GM06990 (cell line): ENCODE measurements at places on chromosomes 4 and X.

- DNase-seq: no peak
Measured at GRCh38 chr4:119068529-119068962, 67.1 kb upstream of the MYOZ2 start.

GRCh38 chr4:176377780-176378179, 58.0 kb downstream of the SPCS3 start:
- DNase-seq: peak; percentile 25

DNA sequence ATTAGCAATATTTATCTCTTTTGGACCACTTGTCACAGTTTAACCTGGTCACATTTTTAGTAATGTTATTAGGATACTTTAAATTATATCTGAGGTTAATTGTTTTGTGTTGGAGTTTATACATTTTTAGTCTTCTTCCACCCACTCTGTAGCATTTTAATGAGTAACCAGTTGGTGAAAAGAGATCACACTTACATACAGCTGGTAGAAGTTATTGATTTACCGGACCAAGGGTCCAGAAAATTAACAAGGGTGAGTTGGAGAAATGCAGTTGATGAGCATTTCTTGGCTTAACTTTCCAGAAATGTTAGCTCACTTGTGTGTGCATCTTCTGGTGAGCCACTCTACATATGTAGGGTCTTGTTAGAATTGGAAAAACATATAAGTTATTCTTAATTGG, 219.6 kb downstream of the GRXCR1 start:
- DNase-seq: no peak

DNA sequence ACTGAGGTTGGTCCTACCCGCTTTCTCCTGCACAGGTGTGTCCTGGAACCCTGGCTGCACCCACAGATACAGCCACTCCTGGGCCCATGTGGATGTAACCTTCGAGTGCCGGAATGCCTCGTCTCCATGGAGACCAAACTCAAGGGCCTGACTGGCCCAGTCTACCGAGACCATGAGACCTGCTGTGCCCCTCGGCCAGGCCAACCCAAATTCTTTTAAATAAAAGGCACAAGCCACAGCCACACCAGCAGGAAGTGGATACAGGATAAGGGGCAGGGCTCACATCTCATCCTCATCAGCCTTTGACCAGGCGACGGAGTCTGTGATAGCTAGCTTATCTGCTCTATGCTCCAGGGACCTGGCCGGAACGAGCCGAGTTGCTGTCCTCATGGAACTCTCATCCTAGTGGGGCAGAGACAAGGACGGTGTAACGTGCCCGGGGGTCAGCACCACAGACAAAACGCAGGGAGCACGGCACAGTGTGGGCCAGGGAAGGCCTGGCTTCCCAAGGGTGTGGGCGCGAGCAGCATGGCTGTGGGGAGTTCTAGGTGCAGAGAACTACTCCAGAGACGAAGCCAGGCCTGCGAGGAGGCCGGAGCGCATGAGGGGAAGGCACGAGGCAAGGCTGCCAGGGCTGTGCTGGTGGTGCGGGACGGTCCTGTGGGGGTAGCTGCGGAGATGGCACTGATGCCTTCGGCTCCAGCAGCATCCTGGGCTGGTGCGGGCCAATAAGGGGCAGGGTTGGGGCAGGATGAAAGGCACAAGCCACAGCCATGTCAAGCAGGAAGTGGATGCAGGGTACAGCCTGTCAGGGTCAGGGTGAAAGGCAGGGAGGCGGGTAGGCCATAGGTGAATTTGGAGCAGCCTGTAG, 22.7 kb downstream of the NOP14 start:
- DNase-seq: no peak

- no peak for DNase-seq
Measured at GRCh38 chr4:126937846-126938422, 694.8 kb upstream of the INTU start.

- DNase-seq: no peak
Measured at GRCh38 chrX:133185938-133186337, 32.2 kb downstream of the TFDP3 start.

GRCh38 chr4:41541687-41542094, 3.7 kb downstream of the LIMCH1 start:
- DNase-seq: no peak

DNA sequence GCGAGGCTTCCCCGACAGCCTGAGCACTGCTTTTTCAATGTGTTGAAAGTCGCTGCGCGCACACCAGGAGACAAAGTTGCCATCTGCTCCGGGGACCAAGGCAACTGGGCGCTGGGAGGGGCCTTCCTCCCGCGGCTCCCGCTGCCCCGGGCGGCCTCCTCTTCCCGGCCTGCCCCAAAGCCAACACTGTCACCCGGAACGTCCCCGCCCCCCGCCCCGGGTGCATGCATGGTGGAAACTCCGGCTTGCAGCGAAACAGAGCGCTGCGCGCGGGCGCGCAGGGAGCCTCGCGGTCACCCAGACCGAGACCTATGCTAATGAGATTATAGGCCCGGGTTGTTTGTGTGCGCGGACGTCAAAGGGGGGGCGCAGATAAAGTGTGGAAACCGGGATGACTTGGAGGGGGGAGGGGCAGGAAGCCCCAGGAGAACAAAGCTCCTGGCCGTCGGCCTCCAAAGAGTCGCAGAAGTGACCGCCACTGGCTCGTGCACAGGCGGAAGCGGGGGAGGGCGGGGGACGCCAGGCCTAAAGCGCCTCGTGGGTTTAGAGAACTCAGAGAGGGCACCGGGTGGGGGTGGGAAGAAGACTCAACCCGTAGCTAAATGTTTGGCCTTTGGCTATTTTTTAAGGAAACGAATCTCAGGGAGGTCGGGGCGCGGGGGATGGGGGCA, 88.8 kb downstream of the BCOR start:
- DNase-seq: no peak

DNA sequence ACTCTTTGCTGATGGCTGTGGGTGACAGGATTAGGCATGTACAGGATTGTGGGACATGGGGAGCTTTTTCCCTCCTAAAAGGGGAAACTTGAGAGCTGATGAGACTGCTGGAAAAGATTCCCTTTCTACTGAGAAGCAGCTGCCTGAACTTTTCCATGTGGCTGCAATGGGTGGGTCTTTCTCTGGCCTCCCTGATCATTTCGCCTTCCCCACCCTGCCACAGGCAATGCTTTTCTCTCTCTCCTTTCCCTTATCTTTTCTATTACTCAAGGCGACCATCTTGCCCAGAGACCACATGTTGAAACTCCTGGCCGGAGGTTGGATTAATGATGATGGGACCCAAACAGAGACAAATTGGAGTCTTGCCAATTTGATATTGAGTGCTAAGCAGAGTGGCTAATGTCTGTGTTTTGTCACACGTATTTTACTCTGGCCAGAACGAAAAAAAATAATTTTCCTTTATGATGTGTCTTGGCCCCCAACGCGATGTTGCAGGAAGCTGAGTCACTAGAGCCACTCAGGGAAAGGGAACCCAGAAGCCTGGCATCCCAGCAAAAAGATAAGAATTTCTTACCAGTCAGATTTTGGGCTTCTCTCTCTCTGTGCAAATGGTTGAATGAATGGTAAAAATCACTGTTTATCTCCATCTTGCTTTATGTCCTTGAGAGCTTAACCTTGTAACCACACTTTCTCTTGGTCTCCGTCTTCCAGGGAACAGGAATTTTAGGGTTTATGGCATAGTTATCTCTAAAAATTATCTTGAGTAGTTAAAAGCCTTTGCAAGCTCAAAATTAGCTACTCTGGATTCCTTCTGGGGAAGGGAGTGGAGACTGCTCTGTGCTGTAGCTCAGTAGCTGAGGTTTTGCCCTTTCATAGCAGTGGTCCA, 19.4 kb upstream of the ATP8A1 start:
- DNase-seq: no peak

DNA sequence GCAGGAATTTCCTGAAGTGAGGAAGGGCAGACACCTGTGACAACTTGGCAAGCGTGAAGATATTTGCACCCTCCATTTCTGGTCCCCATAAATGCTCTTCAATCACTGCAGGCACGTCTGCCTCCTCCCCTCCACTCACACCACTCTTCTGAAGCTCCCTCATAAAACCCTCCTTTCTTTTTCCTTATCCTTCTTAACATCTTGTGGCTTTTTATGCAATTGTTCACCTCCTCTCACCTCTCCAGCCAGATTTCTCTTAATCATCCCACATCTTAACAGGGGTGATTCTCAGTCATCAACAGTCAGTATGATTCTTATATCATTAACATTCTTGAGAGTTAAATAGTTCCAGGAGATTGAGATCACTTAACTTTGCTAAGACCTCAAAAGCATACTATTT, 277.4 kb downstream of the SPRY1 start:
- DNase-seq: no peak

GRCh38 chr4:96183611-96184010, 343.7 kb downstream of the PDHA2 start:
- DNase-seq: no peak

GRCh38 chr4:137082061-137082460, 450.2 kb downstream of the PCDH18 start:
- DNase-seq: no peak

- DNase-seq: no peak
Measured at GRCh38 chrX:6909396-6909795, 238.1 kb upstream of the STS start.

GRCh38 chr4:148565801-148566200, 123.6 kb upstream of the NR3C2 start:
- DNase-seq: no peak

DNA sequence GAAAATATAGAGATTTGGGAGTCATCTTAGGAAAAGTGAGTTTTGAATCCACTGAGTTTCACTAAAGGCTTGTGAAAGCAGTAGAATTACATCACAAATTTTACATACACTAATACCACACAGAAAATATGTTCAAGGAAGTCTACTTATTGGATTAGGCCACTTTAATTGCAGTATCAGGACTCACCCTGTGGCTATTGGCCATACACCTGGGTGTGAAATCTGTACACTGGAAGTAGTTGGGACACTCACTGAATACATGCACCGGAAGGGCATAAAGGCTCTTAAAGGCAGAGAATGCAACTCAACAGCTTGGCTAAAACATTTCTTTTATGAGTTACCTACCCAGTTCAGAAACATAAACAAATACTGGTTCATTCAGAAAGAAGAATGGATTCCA, 19.8 kb downstream of the MAOB start:
- no peak for DNase-seq

GRCh38 chr4:146428298-146428697, 93.4 kb downstream of the SLC10A7 start:
- no peak for DNase-seq

DNA sequence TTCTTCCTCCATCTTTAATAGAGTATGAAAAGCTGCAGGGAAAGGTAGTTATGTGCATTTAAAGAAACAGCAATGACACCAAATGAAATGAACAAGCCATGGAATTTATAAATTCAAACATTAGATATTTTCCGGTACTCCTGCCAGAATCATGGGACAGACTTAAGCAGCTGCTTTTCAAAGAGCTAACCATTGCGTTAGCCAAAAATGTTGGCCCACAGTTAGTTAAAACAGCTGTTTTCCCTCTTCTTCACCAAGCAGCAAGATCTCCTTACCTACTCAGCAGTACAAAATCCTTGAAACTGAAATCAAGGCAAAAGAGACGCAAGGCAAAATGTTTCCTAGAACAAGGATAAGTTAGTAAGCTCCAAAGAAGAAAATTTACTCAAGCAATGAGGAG, 64.0 kb downstream of the MANBA start:
- DNase-seq: no peak

DNA sequence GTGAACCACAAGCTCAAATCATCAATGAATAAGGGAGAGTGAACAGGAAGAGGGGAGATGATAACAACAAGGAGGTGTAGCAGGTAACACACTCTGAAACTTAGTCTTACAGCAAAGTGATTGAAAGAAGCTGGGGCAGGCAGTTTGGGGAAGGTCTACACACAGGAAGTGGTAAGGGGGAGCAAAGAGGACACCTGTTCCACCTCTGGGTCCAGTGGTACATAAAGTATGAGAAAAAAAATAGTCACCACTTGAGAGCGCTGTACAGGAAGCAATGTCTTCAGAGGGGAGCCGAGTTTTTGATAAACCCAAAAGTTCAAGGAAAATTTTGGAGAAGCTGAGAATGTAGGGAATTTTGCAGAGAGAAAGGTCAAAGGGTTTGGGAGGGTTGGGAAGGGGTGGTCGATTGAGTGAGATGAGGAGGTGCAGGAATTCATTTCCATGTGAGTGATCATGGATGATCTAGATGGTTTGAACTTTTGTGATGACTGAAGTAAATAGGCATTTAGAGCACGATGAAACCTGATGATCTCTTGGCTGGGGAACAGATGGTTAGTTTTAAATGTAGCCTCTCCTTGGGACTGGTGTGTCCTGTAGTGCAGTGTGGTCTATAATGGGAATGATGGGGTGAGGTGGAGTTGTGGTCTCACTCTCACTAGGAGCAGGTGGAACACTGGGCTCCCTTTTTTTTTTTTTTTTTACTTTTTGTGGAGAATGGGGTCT, 142.0 kb downstream of the RBMX2 start:
- no peak for DNase-seq

DNA sequence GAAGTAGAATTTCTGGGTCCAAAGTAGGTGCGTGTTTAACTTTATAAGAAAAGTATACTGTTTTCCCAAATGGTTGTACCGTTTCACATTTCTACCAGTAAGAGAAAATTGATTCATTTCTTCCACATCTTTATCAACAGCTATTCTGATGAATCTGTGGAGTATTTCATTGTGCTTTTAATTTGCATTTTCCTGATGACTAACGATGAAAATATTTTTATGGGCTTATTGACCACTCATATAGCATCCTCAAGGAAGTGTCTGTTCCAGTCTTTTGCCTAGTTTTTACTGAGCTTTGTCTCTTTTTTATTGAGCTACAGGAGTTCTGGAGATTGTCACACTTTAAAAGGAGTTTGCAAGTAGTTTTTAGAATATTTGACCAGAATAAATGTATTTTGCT, 92.6 kb downstream of the ASB9 start:
- DNase-seq: no peak

- DNase-seq: no peak
Measured at GRCh38 chrX:149628280-149628679, 3.3 kb downstream of the TMEM185A start.

DNA sequence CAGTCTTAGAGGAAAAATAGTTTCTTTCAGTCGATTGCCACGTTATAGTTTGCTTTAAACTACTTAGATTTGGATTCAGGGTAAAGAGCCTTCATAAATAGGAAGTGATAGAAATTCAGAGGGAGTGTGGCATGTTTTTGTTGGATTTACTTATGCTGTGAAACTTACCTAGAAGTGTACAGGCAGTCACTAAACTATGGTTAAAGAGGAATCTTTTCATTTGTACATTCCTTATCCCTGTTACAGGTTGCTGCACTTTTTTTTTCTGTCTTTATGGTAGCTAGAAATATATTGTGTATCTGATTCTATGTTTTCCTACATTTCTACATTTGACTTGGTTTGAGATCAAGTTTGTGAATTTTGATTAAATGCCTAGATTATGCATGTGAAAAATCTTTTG, 19.1 kb downstream of the WWC2 start:
- no peak for DNase-seq
